CD4-positive, alpha-beta T cell treated with Interleukin-15 for 4 hours (primary cell): ENCODE measurements at places on chromosomes 13 and 19.

DNA sequence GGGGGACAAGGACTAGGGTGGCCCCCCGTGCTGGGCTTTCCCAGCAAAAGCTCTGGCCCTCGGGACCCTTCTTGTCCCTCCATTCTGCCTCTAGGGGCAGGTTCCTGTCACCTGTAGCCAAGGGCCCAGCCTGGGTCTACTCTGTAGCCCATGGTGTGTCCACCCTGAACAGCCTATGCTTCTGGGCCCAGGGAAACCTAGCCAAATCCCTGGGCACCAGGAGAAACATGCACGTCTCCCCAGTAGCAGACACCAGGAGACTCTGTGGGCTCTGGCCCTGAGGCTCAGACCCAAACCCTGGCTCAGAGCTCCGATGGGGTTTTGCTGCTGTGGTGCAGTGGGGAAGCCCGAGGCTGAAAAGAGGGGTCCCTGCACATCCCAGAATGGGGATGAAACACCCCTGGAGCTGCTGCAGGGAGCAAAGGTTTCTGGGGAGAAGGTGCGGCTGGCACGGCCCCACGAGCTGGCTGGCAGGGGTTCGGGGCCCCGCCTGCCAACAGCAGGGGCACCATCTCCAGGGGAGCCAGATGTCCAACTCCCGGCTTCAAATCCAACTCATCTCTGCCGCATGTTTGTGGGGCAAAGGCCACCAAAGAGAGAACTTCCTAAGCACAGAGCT is 18.2 kb downstream of the CEBPG start:
- DNase-seq, result no peak

- DNase-seq, result no peak
These were observed 9.9 kb downstream of the CEACAM4 start for GRCh38 chr19:41616792-41617621.

GRCh38 chr13:84894749-84895148 is 904.5 kb downstream of the SLITRK6 start:
- DNase-seq, result no peak

- no peak for DNase-seq
These were observed 6.1 kb downstream of the WDR83 start for GRCh38 chr19:12672744-12673143.

DNA sequence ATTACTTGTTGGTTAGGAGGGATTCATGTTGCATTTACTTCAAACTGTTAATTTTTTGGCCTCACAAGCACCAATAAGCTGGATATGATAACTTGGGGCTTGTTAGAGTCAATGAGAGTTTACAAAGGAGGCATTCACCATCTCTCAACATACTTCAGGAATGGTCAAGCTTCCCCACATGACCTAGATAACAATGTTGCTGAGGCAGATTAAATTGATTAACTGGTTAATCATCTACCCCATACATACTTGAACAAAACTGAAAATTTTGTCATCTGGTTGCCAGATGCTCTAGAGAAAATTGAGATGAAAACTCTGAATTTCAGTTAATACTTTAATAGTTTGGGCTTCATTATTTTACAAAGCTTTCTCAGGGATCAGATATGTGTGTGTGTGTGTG is 43.0 kb upstream of the UBL3 start:
- DNase-seq, result no peak

DNA sequence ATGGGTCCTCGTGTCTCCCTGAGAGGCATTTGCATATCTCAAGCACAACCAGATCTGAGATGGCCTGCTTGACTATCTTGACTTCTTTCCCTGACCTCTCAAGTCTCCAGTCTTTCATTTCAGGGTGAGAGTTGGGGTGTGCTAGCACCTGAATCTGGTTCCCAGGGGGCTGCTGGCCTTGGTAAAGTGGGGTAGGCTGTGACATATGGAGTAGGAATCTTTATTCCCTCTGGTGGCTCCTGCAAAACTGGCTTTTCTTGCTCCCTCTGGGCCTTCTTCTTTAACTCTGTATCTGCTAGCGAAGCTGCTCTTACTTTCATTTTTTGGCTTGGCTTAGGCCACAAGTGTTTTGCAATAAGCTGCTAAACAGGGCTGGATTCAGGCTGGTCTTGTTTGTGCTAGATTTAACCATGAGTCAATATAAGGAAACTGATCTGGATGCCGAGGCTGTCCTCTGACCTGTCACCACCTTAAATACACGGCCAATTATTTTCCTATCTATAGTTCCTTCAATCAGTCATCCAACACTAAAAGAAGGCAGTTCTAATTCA is 42.3 kb downstream of the ZNF493 start:
- DNase-seq, result no peak

GRCh38 chr13:42574011-42574410 is at the start of gene TNFSF11:
Gene TNFSF11 (plus strand): TSS chr13:42574152. CDS start chr13:42574304, 152 bp downstream.
- no peak for DNase-seq

GRCh38 chr13:97240788-97241734 is 18.9 kb downstream of the MBNL2 start:
- DNase-seq, result no peak

GRCh38 chr19:51119611-51120010 is 5.1 kb upstream of the SIGLEC9 start:
- DNase-seq, result no peak

GRCh38 chr19:3679138-3679537 is 21.1 kb downstream of the PIP5K1C start:
- DNase-seq, result no peak

DNA sequence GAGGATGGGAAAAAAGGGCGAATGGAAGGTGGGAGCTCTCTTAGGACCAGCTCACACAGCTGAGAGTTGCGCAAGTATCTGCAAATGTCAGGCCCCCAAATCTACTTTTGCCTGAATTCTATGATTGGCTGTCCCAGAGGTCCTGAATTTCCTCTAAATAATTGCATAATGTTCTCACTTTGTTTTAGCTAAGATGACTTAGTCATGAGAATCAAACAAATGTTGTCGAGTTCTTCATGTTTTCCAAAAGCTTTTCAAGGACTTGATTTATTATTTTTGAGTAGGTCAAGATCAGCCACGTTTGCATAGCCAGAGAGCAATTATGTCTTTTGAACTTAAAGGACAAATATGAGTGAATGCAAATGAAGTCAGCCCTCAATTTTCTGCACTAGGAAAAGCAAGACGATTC is 246.6 kb upstream of the MAB21L1 start:
- DNase-seq, result no peak

DNA sequence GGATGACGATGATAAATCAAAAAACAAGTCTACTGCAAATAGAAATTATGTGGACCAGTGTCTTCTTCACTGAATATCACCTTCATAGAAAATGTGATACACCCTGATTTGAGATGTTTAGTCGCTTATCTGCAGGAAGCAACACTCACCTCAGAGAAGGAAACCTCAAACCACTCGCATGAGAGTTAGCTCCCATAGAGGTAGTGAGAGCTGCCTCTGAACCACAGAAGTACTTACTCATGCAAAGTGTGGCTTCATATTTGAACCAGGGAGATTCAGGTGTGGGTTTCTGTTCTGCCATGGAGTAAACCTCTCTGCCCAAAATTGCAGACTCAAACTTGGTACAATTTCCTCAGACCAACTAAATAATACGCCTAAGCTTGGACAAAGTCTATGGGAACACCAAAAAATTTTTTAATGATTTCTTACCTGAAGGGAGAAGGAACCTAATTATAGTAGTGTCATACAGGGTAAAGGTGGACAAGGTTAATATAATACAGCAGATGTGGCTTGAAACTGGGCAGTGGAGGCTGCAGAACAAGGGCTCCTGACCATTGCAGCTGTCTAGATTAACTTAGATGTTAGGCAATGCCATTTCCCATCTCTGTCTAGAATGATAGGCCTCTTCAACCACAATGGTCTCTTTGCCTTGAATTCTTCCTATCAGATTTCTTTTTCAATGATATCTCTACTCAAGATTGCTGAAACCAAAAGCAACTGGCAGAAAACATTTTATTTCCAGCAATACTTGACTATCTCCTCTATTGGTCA is 29.6 kb upstream of the RCBTB2 start:
- peak; percentile 90 for DNase-seq

GRCh38 chr13:92745258-92745657 is 481.3 kb upstream of the GPC6 start:
- DNase-seq, result no peak

- DNase-seq, result no peak
These were observed 15.8 kb downstream of the RAB3D start for GRCh38 chr19:11323601-11324078.

GRCh38 chr13:55087085-55087484 is 2053.6 kb upstream of the PRR20A start:
- no peak for DNase-seq

DNA sequence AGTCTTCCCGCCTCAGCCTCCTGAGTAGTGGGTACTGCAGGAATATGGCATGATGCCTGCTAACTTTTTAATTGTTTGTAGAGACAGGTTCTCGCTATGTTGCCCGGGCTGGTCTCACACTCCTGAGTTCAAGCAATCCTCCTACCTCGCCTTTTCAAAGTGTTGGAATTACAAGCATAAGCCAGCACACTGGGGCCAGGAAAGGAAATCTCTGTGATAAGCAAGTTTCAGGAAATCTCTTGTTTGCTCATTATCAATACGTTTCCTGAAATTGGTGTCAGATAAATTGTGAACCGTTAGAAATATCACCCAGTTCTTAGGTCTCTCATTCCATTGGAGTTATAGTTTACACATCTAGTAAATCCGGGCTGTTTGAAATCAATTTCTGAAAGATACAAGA is 14.2 kb downstream of the WBP4 start:
- DNase-seq, result no peak

DNA sequence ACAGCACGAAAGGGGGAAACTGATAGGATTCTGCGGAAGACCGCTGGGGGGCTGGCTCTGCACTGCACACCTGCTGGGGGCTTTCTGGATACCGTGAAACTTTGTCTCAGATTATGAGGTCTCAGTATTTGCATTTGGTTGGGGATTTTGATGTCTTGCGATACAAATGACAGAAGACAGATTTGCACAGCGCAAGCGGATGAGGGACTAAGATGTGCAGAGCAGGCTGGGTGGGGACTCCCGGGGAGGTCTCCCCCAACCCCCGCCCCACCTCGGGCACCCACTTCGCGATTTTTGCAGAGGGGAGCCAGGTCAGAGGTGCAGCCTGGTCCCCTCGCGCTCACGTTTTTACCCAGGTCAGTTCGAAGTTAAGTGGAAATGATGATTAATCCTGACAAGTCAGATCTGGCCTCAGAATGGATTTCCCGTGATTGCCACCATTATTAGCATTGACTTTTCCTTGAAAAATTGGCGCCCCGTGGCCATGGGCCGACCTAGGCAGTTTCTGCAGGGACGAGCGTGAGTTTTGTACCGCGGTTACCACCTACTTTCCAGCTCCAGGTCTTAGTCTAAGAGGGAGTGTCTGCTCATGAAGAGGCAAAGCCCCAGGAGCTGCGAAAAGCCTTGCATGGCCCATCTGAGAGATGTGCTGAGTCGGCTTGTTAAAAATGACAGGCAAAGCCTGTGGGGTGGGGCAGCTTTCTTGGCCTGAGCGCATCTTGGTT is 1.3 kb upstream of the GJB2 start:
- no peak for DNase-seq

DNA sequence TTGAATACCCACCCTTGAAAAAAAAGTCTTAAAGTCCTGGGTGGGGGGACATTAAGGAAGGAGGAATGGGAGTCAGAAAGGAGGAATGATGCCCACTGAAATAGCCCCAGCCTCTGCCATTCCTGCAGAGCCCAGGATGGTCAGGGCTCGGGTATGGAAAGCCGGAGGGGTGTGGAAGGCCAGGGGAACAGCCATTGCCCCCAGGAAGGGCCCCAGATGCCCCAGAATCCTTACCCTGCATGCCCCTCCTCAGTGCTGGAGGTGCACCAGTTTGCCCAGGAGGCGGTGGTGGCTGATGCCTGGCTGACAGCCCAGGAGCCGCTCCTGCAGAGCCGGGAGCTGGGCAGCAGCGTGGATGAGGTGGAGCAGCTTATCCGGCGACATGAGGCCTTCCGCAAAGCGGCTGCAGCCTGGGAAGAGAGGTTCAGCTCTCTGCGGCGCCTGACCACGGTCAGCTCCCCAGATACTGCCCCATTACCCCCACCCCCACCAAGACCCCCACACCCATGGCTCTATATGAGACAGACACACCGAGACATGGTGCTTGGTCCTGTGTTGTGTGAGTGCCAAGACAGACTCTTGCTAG is 10.7 kb upstream of the SHKBP1 start:
- DNase-seq, result no peak

GRCh38 chr13:47420020-47420419 is 523.2 kb upstream of the HTR2A start:
- no peak for DNase-seq

- DNase-seq, result no peak
These were observed 4.6 kb downstream of the DEDD2 start for GRCh38 chr19:42212886-42213285.

- no peak for DNase-seq
These were observed 11.0 kb downstream of the FUZ start for GRCh38 chr19:49801966-49802661.

- peak; percentile 16 for DNase-seq
These were observed at the start of gene ARL11 for GRCh38 chr13:49627831-49628652. Gene ARL11 (plus strand): TSS chr13:49628507. CDS start chr13:49630448, 1,941 bp downstream.

DNA sequence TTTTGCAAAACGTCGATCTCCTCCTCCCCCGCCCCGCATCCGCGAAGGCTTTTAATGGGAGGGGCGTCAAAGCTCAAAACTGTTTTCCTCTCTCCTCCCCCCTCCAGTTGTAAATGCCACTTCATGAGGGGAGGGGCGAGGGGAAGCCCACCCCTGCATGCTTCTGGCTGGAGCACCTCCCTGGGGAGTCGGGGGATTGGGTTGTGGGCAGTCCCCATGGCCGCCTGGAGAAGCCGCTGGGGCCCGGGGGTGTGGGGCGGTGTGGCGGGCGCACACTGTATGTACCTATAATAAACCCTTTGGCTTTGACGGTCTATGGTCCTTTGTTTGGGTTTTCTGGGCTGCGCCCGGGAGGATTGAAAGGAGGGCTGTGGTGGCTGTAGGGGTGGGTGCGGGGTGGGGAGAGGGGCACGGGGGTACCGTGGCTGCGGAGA is 505 bp upstream of the SHKBP1 start:
- DNase-seq, result no peak

GRCh38 chr19:36245210-36246005 is 30.5 kb downstream of the ZNF146 start:
- DNase-seq, result no peak

- DNase-seq, result peak; percentile 66
These were observed 4.0 kb upstream of the GRIN3B start for GRCh38 chr19:996051-996838.

DNA sequence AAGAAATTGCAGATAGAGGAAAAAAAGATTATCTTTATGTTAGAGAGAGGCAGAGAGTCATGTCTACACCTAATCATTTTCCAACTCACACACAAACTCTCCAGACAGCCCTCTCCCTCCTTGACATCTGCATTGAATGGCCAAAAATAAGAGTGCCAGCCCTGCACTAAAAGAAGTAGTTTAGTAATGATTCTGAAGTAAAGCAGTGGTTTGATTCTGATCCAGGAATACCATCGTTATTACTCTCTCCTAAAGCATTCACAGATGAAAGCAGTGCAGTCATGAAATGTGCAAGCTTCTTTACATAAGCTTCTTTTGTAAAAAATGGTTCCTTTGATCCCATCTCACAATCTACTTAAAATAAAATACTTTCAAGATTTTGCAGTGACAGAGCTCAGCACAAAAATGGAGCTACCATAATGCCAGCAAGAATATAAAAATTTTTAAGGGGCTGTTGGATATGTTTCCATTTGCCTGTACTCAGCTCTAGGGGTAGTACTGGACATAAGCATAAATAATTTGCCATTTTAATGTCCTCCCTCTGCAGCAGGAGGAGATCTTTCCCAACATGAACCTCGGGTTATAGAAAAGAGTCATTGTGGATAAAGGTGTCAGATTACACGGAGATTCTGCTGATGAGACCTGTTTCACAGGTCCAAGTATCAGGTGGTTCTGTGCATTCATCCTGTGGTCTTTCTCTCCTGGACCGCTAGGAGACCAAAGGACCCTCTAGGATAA is 406.3 kb downstream of the DCT start:
- no peak for DNase-seq

GRCh38 chr19:19540064-19540714 is 2.1 kb downstream of the CILP2 start:
- peak; percentile 56 for DNase-seq
